Stimulated activated CD4-positive, alpha-beta T cell treated with anti-CD3 and anti-CD28 coated beads, Interleukin-1b, Interleukin-23, amount 100 ng/mL, for 24 hours (primary cell): ENCODE measurements at places on chromosomes 11 and 22.
A peak's percentile ranks its signal among the peaks of the same experiment; 100 is the strongest.

- no peak for DNase-seq
Observed at GRCh38 chr11:126594921-126595367, 239.5 kb downstream of the ST3GAL4 start.

- DNase-seq = no peak
Observed at GRCh38 chr22:45318558-45319323, 9.0 kb downstream of the FAM118A start.

GRCh38 chr11:28671274-28671673, 563.1 kb downstream of the METTL15 start:
- no peak for DNase-seq

- DNase-seq = no peak
Observed at GRCh38 chr22:48581796-48582469, 1245.7 kb downstream of the BRD1 start.

- DNase-seq = no peak
Observed at GRCh38 chr11:19599681-19600080, 113.0 kb upstream of the NAV2 start.

- no peak for DNase-seq
Observed at GRCh38 chr11:6617315-6617781, 1.9 kb downstream of the TPP1 start.

DNA sequence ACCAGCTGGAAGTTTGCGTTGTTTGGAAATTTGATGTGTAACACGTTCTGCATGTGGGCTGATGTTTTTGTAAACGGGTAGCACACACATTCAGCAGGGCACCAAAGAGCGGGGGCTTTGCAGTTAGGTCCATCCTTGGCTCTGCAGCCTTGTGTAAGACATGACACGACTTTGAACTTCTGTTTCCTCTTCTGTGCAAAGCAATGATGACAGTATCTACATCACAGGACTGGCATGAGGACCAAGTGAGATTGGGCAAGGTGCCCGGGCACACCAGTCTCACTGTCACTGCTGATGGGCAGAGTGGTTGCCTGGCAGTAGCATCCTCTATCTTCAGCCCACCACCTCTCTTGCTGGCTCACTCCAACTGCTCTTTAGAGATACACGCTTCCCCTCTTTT, 3.3 kb downstream of the TCN2 start:
- no peak for DNase-seq

DNA sequence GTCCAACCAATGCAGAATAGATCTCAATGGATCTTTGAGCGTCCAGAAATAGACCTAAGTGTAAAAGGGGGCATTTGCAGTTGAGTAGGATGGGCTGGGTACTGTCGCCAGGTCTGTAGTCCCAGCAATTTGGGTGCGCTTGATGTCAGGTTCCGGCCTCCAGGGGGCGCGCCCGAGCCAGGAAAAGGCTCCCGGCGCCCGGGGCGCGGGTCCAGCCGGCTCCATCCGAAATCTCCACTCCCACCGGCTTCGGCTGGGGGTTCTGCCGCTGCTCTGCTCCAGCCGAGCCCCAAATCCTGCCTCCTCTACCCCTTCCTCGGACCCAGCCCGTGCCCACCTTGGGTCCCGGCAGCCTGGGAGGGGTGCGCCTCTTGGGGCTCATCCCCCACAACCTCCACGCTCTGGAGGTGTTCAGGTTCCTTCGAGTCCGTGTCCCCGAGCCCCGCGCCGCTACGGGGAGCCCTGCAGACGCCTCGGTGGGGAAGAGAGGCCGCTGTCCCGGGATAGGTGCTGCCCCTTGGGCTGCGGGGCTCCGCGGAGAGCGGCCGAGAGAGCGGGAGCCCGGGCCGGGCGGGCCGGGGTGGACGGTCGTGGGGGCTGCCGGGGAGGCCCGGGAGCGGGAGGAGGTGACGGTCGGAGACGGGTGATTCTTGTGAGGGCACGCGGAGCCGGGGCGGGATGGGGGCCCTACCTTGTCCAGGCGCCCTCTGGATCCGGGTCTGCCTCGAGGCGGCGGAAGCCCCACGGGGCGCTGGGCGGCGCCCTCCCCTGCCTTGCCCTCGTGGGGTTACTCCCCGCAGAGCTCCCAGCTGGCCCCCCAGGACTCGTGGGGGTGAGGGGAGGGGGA, 13.0 kb upstream of the CYB5R3 start:
- DNase-seq = peak; percentile 74

DNA sequence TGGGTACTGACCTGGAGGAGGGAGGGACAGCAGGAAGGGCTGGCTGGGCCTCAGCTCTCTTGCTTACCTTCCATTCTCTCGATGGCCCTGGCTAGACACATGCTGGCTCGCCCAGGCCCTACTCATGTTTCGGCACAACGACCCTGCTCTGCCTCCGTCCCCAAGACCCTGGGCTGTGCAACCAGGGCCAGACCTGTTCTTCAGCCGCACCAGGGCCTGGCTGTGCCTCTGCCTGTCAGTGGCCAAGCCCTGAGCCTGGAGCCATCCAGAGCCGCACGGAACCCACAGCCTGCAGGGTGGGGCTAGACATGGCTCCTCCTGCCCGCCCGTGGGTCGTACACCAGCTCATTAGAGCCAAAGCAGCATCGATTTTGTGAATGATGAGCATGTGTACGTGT, 47.5 kb downstream of the RTN4R start:
- no peak for DNase-seq

DNA sequence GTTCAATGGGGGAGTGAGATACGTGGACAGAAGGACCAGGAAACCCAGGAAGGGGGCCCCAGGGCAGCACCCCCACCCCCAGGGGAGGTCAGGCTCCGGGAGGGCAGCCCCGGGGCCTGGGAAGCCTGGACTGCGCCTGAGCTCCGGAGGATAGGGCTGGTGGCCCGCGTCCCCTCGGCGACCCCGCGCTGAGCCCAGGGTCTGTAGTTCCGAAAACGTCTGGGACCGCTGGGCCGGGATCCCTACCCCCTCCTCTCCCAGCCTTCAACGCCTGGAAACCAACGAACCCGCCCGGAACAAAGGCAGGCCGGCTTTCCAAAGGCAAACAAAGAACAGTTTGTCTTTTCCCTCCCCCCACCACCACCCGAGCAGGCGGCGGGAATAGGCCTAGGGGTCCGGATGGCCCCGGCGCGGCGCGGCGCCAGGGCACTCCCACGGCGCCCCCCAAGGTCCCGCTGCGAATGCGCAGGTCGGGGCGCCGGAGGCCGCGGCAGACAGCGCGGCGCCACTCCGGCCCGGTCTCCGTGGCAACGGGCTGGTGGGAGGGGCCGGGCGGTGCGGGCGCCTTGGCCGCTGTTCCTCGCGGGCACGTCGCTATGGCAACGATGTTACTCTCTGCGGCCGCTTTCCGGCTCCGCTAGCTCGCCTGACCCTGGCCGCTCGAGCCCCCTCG, 58.5 kb downstream of the IGLL1 start:
- DNase-seq = peak; percentile 23

DNA sequence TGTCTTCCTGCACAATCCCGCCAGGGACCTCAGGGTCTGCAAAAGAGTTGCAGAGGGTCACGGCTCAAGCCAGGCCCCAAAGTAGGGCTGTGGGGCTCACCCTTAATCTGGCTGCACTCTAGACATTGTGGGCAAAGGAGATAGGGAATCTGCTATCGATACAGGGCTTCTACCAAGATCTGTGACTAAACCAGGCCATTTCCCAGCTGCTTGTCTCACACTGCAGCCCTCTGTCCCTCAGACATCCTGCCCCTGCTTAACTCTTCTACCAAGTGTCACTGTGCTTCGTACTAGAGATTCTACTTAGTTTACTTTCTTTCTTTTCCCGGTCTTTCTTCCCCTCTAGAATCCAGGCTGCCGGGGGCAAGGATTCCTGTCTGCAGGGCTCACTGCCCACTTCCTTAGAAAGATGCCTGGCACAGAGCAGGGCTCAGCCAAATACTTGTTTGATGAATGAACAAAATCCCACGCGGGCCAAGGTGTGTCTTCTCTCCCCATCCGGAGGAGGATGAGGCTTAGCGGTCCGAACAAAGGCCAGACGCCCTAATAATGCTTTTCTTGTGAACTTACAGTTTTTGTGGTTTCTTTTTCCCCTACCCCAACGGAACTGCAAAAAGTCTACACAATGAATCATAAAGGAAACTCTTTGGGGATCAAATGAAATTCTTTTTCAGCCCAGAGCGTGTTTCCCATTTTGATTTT, 61.3 kb upstream of the ANO1 start:
- no peak for DNase-seq

- no peak for DNase-seq
Observed at GRCh38 chr11:27421819-27422494, 50.6 kb downstream of the LGR4 start.

- no peak for DNase-seq
Observed at GRCh38 chr11:5368502-5369043, 15.0 kb upstream of the OR51M1 start.

DNA sequence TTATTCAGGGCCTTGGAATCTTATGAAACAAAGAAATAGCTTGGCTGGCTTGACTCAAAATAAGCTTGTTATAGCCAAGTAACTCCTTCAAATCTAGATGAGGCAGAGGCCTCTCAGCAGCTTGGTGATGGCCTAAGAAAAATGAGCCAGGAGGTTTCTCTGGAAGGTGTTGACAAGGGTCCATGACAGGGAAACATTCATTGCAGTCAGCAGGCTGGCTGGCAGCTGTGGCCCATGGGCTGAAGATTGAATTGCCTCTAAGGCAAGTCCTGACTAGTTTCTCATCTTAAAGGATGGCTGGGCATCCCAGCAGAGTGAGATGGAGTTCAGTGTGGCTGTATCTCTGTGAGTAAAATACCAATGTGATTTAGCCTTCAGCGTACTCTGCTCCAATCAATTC, 441.0 kb downstream of the NELL1 start:
- DNase-seq = no peak

DNA sequence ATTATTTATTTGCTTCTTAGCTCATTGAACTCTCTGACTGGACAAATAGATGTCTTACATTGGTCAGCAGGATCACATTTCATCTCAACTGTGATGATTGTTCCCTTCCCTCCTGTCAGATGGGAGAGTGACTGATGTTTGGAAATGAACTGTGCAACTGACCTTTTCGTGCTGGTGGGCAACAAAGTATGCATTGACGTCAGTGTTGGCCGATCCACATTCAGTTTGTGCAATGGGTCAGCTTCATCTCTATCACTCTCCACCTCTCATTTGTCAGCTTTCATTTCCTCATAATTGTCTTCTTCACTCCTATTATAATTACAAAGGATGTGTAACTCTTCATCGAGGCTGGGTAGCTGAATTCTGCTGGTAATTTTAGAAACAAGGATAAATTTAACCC, 71.3 kb downstream of the PPP2R1B start:
- no peak for DNase-seq

- no peak for DNase-seq
Observed at GRCh38 chr22:24419475-24419850, 7.9 kb upstream of the ADORA2A start.

DNA sequence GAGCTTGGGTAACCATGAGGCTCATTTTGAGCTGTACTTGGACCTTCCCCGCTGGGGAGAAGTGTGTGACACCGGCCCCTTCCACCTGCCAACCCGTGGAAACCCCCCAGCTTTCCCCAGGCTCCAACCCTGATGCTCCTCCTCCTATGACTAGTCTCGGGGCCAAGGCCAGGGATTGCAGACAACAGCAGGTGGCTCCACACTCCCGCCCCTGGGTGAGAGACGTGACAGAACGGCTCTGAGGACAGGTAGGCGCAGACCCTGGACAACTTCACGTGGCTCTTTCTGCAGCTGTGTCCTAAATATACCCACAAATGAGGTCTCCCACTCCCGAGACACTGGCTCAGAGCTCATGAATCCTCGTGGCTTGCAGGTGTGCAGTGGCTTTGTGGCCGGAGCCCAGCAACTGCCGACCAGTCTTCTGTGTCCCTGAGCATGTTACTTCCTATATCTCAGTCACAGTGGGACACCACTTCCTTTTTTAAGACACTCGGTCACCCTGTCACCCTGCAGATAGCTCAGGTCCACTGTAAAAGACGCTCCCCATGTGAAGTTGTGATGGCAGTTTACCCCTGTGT, 55.2 kb downstream of the NECTIN1 start:
- DNase-seq = peak; percentile 25

DNA sequence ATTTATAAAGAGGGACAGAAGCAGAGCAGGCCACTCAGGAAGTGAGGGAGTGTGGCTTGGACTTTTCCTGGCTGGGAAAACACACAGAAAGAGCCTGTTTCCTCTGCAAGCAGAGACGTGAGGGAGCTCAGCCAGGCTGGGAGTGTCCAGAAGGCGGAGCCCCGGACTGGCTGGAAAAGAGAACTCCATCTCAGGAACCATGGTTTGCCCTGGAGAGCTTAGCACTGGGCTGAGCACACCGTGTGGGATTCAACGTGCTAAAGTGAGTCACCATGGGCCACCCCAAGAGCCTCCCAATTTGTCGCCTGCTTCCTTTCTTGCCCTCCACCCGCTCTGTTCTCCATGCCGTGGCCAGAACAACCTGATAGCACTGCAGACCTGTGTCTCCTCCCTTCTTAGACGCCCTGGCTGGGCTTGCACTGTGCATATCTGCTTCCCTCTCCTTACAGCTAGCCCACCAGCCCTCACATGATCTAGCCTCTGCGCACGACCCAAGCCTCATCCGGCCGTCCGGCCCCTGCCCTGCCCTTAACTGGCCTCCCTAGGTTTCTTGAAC, 51.8 kb downstream of the GALNT18 start:
- DNase-seq = no peak

GRCh38 chr11:43071338-43071737, 240.5 kb upstream of the API5 start:
- no peak for DNase-seq

DNA sequence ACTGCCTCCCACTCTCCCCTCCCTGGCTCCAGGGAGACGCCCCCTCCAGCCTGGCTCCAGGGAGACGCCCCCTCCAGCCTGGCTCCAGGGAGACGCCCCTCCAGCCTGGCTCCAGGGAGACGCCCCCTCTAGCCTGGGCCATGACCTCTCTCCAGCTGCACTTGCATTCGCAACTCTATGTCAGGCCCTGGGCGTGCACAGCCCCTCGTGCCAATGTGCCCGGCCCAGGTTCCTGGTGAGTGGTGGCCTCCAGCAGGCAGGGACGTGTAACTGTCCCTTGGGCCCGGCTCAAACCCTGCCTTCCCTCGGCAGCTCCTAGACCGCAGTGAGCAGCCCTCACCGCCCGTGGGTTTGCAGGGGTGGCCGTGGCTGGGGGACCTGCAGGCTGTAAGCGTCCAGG, 6.9 kb downstream of the MUC6 start:
- no peak for DNase-seq

DNA sequence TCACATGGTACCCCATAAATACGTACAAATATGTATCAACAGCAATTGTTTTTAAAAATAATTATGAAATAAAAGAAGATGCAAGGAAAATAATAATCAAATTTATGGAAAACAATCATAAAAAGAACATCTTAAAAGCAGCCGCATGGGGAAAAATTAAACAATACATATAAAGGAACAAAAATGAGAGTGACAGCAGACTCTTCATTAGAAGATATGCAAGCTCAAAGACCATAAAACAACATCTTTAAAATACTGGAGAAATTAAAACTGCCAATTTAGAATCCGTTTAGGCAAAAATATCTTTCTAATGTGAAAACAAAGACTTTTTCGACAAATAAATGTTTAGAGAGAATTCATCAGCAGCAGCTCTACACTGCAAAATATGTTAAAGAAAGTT, 190.6 kb upstream of the C11orf58 start:
- no peak for DNase-seq
